Testis (tissue), 5 donors: ENCODE measurements at places on chromosomes 7 and 10.

- no peaks in the 10 kb centered on the region for H3K27me3 ChIP-seq
- H3K36me3 ChIP-seq = no peaks in the 10 kb centered on the region
- no peak overlapping the region for H3K27ac ChIP-seq
- H3K4me3 ChIP-seq = no peak overlapping the region
These were observed 110.4 kb downstream of the SFMBT2 start for GRCh38 chr10:7300384-7300971.

- H3K27me3 ChIP-seq = no peaks in the 10 kb centered on the region
- no peak overlapping the region for H3K4me3 ChIP-seq
- H3K4me1 ChIP-seq = no peaks in the 10 kb centered on the region
- H3K36me3 ChIP-seq = no peaks in the 10 kb centered on the region
- DNase-seq = no peak
These were observed 431.2 kb upstream of the AUTS2 start for GRCh38 chr7:69166979-69167516.

GRCh38 chr7:70571403-70571934 lies 560.5 kb upstream of the GALNT17 start:
- no peak for DNase-seq
- H3K4me1 ChIP-seq = peaks cover 11% of the 10 kb centered on the region
- H3K36me3 ChIP-seq = no peaks in the 10 kb centered on the region
- no peaks in the 10 kb centered on the region for H3K27me3 ChIP-seq

DNA sequence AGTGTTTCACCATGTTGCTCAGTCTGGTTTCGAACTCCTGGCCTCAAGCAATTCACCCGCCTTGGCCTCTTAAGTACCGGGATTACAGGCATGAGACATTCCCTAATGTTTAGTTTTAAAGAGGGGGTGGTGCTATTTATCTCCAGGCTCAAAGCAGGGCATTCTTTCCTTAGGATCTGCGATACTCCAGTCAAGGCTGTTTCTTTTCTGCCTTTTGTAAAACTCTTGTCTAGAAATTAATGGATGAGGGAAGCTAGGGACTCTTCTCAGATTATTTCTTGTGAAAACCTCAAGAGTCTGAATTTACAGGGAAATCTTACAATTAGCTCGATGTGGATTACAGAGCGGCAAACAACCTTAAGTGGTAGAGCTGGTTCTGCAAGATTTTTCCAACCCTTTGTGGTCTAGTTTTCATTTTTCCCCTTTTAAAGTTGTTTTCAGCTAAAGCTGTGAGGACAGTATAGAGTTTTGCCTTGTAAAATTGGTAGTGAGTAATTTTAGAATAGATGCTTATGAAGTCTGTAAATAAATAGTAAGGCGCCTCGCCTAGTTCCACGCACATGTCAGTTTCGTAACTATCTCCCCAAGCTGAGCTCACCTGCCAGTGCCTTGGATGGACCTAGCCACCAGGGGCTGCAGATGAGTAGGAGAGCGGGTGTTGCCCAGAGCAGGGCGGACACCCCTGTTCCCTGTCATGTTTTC lies 53.1 kb downstream of the CUX1 start:
- DNase-seq = no peak
- H3K27me3 ChIP-seq = no peaks in the 10 kb centered on the region
- no peaks in the 10 kb centered on the region for H3K4me1 ChIP-seq
- H3K36me3 ChIP-seq = no peaks in the 10 kb centered on the region
- H3K27ac ChIP-seq = no peak overlapping the region
- no peak overlapping the region for H3K4me3 ChIP-seq

DNA sequence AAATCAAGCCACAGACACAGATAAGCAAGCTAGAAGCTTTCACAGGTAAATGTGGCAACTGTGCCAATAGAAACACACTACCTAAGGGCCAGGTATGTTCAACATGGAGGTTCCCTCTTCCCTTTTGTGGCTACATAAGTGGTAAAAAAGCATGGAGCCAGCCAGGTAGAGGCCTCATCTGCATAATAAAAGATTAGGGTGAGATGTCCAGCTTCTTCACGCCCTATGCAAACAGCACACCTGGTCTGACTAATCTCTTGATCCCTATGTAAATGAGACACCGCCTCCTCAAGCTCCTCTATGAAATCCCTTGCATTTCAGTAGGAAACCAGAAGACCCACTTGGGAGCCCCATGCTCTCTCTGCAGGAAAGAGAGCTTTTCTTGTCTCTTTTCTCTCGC lies 282.2 kb downstream of the NEBL start:
- H3K4me1 ChIP-seq = no peaks in the 10 kb centered on the region
- no peaks in the 10 kb centered on the region for H3K27me3 ChIP-seq
- no peaks in the 10 kb centered on the region for H3K36me3 ChIP-seq
- DNase-seq = no peak

DNA sequence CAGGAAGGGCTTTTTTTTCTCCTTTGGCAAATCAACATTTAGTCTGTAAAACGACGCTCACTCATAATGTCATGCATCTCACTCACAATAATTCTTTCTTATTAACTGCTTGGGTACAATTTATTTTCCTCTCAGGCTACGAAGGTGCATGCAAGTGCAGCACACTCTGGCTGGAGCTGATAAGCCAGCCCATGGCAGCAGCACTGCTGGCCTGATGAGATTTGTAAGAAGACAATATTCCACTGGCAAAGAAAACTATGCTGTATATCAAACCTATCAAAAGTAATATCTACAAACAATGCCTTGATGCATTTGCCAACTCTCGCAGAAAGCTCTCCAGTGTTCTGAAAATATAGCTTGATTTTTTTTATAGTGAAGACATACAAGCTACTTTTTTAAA lies 170.0 kb upstream of the PHF14 start:
- no peak overlapping the region for H3K27ac ChIP-seq
- no peaks in the 10 kb centered on the region for H3K27me3 ChIP-seq
- no peaks in the 10 kb centered on the region for H3K36me3 ChIP-seq
- H3K4me3 ChIP-seq = no peak overlapping the region
- no peak for DNase-seq
- no peaks in the 10 kb centered on the region for H3K4me1 ChIP-seq

- H3K27ac ChIP-seq = no peak overlapping the region
- H3K36me3 ChIP-seq = no peaks in the 10 kb centered on the region
- no peaks in the 10 kb centered on the region for H3K27me3 ChIP-seq
- no peak for DNase-seq
- no peaks in the 10 kb centered on the region for H3K4me1 ChIP-seq
- H3K4me3 ChIP-seq = no peak overlapping the region
These were observed 20.8 kb upstream of the CYTH3 start for GRCh38 chr7:6293202-6293601.

- H3K27me3 ChIP-seq = no peaks in the 10 kb centered on the region
- DNase-seq = peak; percentile 41
- no peaks in the 10 kb centered on the region for H3K36me3 ChIP-seq
- H3K27ac ChIP-seq = no peak overlapping the region
- no peaks in the 10 kb centered on the region for H3K4me1 ChIP-seq
These were observed 98.9 kb downstream of the NEURL1 start for GRCh38 chr10:103592186-103593021.

DNA sequence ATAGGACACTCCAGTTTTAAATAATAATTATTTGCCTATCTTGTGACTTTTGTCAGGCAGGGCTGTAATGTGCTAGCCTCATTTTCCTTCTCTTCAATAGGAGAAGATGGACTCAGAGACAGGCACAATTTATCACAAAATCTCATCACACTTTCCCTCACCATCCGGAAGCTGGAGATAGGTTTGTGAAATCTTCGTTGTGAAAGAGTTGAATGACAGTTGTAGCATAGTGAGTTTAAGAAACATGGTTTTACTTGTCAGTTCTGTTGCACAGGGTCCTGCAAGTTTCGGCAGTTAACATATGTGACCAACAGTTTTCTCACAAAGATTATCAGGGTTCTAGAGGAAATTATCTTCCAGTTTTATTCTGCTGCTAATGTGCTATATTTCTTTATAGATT lies 37.7 kb upstream of the MAP3K8 start:
- no peak overlapping the region for H3K4me3 ChIP-seq
- no peak for DNase-seq
- no peaks in the 10 kb centered on the region for H3K36me3 ChIP-seq
- H3K4me1 ChIP-seq = no peaks in the 10 kb centered on the region
- H3K27me3 ChIP-seq = no peaks in the 10 kb centered on the region

GRCh38 chr10:26215935-26216584 lies 514 bp upstream of the GAD2 start:
- peak; percentile 42 for DNase-seq
- no peaks in the 10 kb centered on the region for H3K36me3 ChIP-seq
- peaks cover 19% of the 10 kb centered on the region for H3K4me1 ChIP-seq
- peak overlapping the region; percentile 29 for H3K4me3 ChIP-seq
- H3K27me3 ChIP-seq = no peaks in the 10 kb centered on the region

GRCh38 chr7:94701555-94701973 lies 45.6 kb upstream of the SGCE start:
- no peak overlapping the region for H3K4me3 ChIP-seq
- H3K36me3 ChIP-seq = no peaks in the 10 kb centered on the region
- no peak overlapping the region for H3K27ac ChIP-seq
- DNase-seq = no peak
- no peaks in the 10 kb centered on the region for H3K27me3 ChIP-seq
- H3K4me1 ChIP-seq = no peaks in the 10 kb centered on the region

- no peak overlapping the region for H3K4me3 ChIP-seq
- H3K36me3 ChIP-seq = no peaks in the 10 kb centered on the region
- DNase-seq = no peak
- no peaks in the 10 kb centered on the region for H3K4me1 ChIP-seq
- H3K27ac ChIP-seq = no peak overlapping the region
- no peaks in the 10 kb centered on the region for H3K27me3 ChIP-seq
These were observed 110.5 kb downstream of the IPMK start for GRCh38 chr10:58157076-58157766.

DNA sequence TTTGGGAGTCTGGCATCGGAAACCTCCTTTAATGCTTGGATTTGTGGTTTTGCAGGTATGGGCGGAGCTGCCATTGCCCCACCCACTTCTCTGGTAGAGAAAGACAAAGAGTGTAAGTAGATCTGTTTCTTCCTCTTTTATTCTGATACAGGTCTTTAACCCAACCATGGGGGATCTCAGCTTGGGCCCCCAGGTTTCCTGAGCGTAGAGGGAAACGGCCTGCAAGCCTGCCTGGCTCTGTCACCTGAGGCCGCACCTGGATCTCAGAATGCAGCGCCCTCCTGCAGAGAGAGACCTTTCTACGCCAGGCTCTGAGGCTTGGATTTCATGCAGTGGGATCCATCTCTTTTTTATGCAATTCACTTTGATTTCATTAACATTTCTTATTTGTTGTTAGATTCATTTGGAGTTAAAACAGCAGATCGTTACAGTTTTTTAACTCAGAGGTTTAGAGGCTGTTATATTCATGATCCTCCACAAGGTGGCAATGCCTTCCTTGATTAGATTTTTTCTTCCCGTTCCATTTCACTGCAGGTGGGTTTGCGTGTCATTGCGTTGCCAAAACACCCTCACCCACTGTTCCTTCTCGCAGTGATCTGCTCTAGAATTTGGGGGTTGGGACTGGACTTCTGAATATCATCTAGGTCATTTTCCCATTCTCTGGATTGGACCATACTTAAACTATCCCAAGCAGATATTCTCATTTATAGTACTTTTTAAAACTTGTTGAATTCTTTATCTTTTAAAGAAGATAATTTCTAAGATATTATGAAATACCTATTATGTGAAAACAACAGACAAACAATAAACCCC lies 20.0 kb downstream of the RBM17 start:
- H3K4me1 ChIP-seq = no peaks in the 10 kb centered on the region
- H3K4me3 ChIP-seq = no peak overlapping the region
- DNase-seq = no peak
- no peaks in the 10 kb centered on the region for H3K27me3 ChIP-seq
- peaks cover 3% of the 10 kb centered on the region for H3K36me3 ChIP-seq

GRCh38 chr7:20786049-20786412 lies 655 bp downstream of the SP8 start:
- H3K36me3 ChIP-seq = no peaks in the 10 kb centered on the region
- H3K27ac ChIP-seq = no peak overlapping the region
- peaks cover 7% of the 10 kb centered on the region for H3K27me3 ChIP-seq
- peak overlapping the region; percentile 56 for H3K4me3 ChIP-seq

GRCh38 chr10:48418189-48418788 lies 111.8 kb downstream of the MAPK8 start:
- H3K4me3 ChIP-seq = no peak overlapping the region
- no peaks in the 10 kb centered on the region for H3K27me3 ChIP-seq
- no peaks in the 10 kb centered on the region for H3K36me3 ChIP-seq

DNA sequence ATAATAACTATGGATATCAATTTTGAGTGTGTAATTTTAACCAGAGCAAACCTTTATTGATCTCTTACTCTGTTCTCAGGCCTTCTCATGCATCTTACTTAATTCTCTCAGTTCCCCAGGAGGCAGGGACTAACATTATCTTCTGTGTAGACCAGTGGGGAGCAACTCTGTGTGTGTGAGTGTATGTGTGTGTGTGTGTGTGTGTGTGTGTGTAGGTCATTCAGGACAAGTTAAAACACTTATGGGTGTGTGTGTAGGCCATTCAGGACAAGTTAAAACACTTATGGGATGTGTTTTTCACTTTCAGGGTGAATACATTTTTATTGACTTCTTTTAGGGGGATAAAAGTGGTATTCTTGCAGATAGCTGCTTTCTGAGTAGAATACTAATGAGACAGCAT lies 145.0 kb downstream of the ADAM12 start:
- H3K27ac ChIP-seq = no peak overlapping the region
- H3K36me3 ChIP-seq = no peaks in the 10 kb centered on the region
- no peak overlapping the region for H3K4me3 ChIP-seq
- H3K4me1 ChIP-seq = peaks cover 6% of the 10 kb centered on the region
- H3K27me3 ChIP-seq = no peaks in the 10 kb centered on the region
- DNase-seq = no peak

GRCh38 chr10:35517431-35518181 lies 87.5 kb upstream of the GJD4 start:
- H3K36me3 ChIP-seq = no peaks in the 10 kb centered on the region
- DNase-seq = no peak

DNA sequence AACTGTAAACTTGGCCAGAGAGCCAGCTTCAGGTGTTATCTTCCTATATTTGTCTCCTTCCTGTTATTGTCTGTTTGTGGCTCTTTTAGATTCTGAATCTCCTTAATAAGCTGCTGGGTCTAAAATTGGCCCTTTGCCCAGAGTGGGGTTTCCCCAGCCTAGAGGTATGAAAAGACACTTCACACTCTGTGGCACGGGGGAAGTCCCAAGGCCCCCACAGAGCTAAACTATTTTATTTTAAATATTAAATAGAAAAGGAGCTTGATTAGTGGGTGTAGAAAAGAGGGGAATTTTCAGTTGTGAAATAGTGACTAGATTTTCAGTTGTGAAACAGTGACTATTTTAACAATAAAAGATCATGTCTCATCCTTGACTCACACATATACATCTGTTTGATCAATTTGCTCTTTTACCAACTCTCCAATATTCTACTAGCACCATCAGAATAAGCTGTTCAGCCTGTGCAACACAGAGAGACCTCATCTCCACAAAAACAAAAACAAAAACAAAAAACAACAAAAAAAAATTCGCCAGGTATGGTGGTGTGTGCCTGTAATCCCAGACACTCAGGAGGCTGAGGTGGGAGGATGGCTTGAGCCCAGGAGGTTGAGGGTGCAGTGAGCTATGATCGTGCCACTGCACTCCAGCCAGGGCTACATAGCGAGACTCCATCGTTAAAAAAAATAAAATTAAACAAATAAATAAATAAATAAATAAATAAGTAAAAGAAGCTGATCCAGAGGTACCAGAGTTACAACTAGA lies 24.9 kb upstream of the ADO start:
- no peaks in the 10 kb centered on the region for H3K4me1 ChIP-seq
- no peak overlapping the region for H3K27ac ChIP-seq
- H3K27me3 ChIP-seq = no peaks in the 10 kb centered on the region
- H3K4me3 ChIP-seq = no peak overlapping the region

- H3K4me3 ChIP-seq = no peak overlapping the region
- no peak overlapping the region for H3K27ac ChIP-seq
- no peak for DNase-seq
- H3K36me3 ChIP-seq = no peaks in the 10 kb centered on the region
- H3K4me1 ChIP-seq = no peaks in the 10 kb centered on the region
These were observed 37.1 kb upstream of the ITGB1 start for GRCh38 chr10:32995066-32995622.

- no peaks in the 10 kb centered on the region for H3K27me3 ChIP-seq
- H3K4me3 ChIP-seq = no peak overlapping the region
- H3K27ac ChIP-seq = no peak overlapping the region
- no peaks in the 10 kb centered on the region for H3K4me1 ChIP-seq
These were observed 17.7 kb upstream of the MINDY3 start for GRCh38 chr10:15877836-15878576.
